ENCODE measurements at places on chromosomes 6 and 20.

DNA sequence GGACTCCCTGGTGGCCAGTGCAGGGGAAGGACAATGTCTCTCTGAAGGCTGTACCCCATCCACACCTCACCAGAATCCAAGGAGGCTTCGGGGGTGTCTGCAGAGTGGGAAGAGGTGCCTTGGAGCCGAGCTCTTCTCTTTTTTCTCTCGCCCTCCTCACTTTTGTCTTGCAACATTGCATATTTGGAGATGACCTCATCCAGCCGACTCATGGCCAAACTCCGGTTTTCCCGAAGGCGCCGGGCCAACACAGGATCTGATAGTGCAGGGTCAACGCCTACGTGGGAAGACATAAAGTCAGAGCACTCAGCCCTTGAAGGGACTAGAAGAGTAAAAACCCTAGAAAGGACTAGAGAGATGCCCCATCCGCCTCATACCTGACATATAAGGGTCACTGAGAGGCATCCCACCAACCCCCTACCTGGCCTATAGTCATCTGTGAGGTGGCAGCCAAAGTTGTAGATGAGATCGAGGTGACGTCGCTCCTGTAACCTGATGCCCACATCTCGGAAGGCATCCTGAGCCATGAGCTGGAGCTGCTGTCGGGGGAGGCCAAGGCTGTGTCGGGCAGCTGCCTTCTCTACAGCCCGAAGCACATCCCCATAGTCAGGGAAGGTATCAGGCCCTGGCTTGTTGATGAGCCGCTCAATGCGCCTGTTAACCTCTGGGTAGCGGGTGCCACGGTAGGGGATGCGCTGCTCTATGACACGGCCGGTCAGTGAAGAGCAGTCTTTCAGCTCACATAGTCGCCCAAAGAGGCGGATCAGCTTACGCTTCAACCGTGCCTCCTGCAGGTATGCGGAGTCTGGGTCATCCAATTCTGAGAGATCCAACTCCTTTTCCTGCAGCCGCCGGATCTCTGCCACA is 3.0 kb upstream of the ZBTB22 start:
- DNase-seq, result no peak

GRCh38 chr6:44559486-44560270 is 172.2 kb downstream of the CDC5L start:
- no peak for DNase-seq

DNA sequence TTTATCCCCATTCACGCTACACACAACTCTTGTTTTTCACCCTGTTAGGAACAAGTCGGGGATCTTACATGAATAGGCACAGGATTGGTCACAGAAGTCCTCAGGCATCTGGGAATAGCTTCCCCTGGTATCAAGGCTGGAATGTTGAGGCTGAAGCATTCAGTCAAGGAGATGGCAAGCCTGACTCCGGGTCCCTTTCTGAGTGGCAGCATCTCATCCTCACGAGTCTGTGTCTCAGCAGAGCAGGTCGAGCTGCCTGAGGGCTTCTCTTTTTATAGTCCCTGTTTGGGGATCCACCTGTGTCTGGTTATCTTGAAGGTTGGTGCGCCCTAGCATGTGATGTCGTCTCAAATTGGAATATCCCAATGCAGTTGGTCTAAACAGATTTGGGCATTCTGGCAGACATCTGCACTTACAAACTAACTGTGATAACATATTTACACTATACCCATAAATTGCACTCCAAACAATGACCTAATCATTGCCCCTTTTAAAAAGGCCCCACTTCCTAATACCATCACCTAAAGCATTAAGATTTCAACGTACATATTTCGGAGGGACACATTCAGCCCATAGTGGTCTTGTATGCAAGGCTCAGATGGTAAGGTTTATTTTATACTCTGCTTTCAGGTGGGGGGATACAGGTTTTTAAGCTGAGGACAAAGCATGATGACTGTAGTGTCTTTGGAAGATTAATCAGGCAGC is 112.7 kb upstream of the CLDN20 start:
- DNase-seq, result no peak

GRCh38 chr20:54933212-54933904 is 458.0 kb downstream of the DOK5 start:
- no peak for DNase-seq

- no peak for DNase-seq
Measured at GRCh38 chr20:33232486-33233072, 3.2 kb upstream of the BPIFA1 start.

DNA sequence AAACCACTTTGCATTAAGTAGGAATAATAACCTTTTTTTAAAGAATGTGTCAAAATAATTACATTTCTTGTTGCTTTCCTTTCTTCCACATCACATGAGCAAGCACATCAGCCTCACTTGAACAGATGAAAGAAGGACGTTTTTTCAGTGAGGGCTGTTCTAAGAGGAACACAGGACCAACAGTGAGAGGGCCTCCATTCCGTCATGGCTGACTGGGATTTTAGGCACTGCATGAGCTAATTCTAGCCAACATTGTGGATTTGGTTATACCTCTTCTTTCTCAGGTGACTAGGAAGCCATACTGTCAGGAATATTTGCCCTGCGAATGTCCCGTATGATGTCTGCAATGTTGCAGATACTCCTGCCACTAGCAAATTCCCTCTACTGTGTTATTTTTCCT is 87.6 kb downstream of the LINC00237 start:
- DNase-seq, result no peak

- no peak for DNase-seq
Measured at GRCh38 chr6:127290391-127291265, 24.0 kb downstream of the RNF146 start.

- DNase-seq, result no peak
Measured at GRCh38 chr20:5181958-5182357, 55.1 kb downstream of the CDS2 start.

- peak; percentile 41 for DNase-seq
Measured at GRCh38 chr6:31896856-31897611, 464 bp downstream of the EHMT2 start.

DNA sequence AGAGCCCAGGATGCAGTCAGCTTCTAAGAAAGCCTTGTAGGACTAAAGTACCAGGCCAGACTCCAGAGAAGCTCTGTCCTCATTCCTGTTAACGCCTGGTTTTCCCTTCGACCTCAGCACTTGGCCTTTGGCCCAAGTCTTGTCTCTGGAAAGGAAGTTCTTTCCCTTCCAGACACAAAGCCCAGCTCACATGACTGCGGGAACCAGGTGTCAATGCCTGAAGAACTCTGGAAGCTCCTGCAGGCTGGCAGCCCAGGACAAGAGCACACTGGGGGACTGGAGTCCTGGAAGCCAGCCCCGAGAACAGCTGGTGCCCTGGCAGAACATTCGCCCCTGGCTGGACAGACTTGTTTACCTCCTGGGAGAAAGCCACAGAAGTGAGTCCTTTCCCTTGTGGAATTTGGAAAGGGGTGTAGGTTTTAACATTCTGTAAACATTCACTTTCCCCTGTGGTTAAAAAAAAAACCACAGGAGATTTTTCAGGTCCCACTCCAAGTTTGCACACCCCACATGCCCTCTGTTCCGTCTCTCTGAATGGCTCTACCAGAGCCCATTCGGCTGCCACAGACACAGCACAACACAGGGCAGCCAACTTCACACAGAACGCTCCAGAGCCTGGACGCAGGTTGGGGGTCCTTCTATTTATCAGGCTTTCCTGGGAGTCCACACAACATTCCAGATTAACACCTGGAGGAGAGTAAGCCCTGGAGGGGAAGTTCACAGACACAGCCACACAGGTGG is 18.1 kb downstream of the ACSS1 start:
- DNase-seq, result no peak

- DNase-seq, result no peak
Measured at GRCh38 chr6:14799928-14800327, 445.9 kb upstream of the JARID2 start.

DNA sequence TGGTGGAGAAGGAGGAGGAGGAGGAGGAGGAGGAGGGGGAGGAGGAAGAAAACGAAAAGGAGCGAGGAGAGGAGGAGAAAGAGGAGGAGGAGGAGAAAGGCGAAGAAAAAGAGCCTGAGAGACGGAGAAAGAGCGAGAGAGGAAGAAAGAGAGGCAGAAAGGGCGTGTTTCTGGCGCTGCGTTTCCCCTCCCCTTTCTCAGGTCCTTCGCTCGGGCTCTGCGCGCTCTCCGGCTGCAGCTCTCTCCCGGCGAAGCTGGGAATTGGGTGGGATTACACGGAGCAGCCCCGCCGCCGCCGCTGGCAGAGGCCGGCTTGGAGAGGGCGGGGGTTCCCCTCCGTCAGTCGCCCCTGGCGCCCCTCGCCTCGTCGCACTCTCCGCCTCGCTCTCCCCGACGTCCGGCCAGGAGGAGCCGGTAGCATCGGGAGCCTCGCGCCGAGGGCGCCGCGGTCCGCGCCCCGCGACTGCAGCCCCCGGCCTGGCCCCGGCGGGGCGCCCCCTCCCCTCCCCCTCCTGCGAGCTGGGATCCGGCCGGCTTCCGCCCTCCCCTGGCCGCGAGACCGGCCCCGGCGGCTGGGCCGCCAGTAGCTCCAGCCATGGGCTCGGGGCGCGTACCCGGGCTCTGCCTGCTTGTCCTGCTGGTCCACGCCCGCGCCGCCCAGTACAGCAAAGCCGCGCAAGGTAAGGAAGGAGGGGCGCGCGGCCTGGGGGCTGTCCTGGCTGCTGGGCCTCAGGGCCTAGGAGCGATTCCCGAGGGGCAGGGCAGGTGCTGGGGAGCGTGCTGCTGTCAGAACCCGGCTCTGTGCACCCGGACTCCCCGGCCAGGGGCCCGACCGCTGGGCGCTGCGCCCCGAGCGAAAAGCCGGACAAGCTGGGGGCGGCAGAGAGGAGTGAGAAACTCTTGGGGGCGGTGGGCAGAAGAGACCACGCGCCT is at the start of gene SCUBE3:
Gene SCUBE3, plus strand, starts transcription at position 133 of the 933 bp plus-strand sequence. Its CDS starts 463 bp downstream, at position 596.
- no peak for DNase-seq

GRCh38 chr20:1212607-1213396 is 9.5 kb downstream of the C20orf202 start:
- peak; percentile 9 for DNase-seq

- no peak for DNase-seq
Measured at GRCh38 chr6:18265787-18266522, 1.6 kb upstream of the DEK start.

GRCh38 chr6:49964064-49964463 is at the start of gene DEFB114:
TSS of gene DEFB114 (minus strand) at chr6:49964164. CDS start at chr6:49964105, 59 bp downstream.
- DNase-seq, result no peak
